Stimulated activated CD4-positive, alpha-beta T cell treated with anti-CD3 and anti-CD28 coated beads, Interleukin-15, amount 100 ng/mL, for 48 hours (primary cell): ENCODE measurements at places on chromosomes 3 and 15.

- DNase-seq: no peak
Observed at GRCh38 chr3:139746481-139746880, 68.7 kb upstream of the NMNAT3 start.

DNA sequence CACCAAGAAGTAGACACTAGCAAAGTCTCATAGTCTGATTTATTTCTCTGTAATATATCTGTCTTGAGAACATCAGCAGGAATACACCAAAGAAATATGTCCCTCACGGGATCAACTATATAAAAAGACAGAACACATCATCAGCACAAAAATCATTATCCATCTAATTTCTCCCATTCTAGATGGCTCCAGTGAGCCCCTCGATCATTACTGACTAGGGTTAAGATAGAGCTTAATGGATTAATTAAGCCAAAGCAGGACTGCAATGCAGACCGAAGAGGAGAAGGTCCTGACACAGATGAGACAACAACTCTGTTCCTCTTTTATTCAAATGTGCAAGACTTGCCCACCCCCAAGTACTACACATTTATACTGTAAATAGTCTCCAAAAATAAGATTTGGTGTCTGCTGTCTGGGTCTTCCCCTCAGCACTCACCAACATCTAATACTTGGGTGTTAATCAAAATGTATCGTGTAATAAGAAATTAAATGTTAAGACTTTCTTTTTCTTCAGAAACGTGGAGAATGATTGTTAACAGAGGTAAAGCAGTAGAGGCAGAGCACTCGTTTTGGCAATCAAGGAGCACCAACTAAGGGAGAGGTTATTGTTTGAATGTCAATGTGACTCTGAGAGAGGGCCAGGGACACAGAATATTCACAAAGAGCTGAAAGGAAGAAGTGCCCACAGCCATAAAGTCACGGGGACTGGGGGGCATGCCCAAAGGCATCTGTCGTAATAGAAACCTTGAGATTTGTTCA is 133.6 kb downstream of the TIGIT start:
- no peak for DNase-seq

GRCh38 chr3:143483214-143483613 is 363.6 kb downstream of the CHST2 start:
- no peak for DNase-seq

DNA sequence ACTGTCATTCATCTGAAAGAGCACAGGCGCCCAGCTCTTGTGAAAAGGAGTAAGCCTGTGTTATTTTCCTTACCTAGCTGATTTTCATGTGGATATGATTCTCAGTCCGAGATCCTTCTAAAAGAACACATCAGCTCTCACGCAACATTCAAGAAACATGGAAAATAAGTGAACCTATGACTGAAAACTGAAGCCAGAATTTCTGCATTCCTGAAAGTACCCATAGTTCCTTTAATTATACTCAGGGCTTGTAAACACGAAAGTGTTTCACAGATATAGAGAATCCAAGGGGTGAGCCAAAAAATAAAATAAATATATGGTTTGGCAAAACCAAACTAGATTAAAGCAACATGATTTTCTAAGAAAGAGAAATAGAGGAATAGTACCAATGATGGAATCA is 100.8 kb upstream of the CHMP2B start:
- DNase-seq: no peak

- DNase-seq: no peak
Observed at GRCh38 chr3:149790268-149790667, 2.1 kb downstream of the ANKUB1 start.
